ENCODE measurements at places on chromosomes 6 and 20. TPM values are rescaled to one million over a fixed set of nuclear protein-coding genes. Genes with fewer than 3 reads are reported as not detected.

GRCh38 chr20:32647606-32648005, 26.1 kb downstream of the C20orf203 start:
- DNase-seq, result no peak

DNA sequence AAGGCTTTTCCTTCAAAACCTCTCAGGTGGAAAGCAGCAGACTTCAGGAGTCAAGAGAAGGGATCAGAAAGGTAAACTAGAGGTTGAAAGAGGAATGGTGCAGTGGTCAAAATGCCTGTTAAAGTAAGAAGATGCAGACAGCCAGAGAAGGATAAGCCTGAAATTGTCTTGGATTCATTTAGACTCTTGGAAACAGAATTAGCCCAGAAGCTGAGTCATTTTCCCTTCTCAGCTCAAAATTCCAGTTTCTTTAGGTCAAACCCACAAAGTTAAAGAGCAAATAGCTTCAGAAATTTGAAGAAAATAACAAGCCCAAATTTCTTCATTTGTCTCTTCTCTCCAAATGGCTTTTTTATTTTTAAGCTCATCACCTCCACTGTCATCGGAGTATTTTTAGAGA, 73.9 kb downstream of the DHX35 start:
- no peak for DNase-seq

DNA sequence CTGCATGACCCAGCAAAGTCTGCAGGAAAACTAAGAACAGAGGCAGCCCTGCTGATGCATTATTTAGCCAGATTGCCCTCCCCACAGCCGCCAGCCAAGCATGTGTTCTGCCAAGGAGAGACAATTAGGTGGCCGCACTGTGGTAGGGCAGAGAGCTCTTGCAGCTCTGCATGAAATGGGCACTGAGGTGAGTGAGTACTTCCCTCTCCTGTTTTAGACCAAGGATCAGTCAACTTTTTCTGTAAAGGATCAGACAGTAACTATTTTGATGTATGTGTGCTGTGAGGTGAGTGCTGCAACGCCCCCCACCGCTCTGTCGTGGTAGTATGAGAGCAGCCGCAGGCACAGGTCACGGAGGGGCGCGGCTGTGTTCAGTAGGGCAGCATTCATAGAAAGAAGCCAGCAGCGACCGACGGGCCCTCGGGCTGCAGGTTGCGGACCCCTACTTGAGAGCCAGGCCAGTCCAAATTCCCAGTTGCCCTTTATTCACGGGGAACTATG, 23.8 kb upstream of the FAM50B start:
- no peak for DNase-seq

DNA sequence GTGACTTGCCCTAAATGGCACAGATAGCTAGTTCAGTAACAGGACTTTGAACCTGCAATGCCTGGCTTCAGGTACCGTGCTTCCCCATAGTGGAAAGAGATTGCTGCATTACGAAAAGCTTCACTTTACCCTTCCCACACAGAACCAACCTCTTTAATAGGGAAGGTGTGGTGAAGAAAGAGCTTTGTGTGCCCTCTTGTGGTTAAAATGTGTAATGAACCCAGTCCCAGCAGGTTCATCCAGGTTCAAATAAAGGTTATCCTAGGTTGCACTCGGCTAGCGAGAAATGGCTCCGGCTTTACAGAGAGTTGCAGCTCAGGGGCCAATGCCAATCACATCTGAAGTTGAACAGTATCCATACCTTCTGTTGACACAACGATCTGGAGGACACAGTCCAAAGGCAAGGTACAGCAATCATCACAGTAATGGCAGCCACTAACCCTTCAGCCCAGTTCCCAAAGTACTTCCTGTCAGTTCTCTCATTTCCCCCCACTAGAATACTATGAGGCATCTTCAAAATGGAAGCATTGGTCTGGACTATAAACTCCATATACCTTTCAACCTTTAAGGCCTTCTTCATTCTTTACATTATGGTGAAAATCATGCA, 3.0 kb downstream of the DEFB115 start:
- DNase-seq, result peak; percentile 77

- no peak for DNase-seq
These were observed 9.1 kb upstream of the ANKRD60 start for GRCh38 chr20:58237318-58238132.

DNA sequence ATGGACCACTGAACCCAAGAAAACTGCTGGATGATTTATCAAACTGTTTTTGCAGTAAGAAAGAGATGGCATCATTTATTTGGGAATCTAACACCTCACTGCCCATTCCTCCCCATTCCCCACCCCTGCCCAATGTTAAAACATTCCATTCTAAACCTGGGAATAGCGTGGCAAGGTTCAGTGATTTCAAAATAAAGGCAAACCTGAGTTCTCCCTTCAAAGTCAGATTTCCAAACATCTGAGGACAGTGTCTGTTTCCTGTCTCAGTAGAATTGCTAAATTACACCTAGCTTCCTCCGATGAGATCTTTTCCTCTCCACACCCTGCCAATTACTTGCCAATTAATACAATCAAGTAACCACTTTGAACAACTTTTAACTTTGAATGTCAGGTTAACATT, 127.4 kb upstream of the ARMC2 start:
- no peak for DNase-seq

DNA sequence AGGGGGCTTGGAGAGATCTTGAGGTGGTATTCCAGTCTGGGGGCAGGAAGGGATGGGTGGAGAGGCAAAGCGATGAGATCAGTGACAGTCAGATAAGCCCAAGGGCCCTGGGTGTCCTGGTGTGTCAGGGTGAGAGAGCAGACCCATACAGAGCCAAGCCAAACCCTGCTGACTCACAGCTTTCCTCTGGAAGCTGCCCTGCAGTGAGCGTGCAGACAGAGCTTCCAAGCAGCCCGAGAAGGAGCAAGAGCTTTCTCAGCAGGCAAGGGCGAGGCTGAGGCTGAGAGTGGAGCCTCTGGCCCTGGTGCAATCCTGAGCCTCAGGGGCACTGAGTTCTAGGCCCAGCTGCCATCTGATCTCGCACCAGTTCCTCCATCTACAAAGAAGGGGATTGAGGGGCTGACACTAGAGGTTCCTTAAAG, 91.1 kb upstream of the HIVEP1 start:
- no peak for DNase-seq

GRCh38 chr6:169724494-169725124, at the start of gene PHF10:
PHF10 (minus strand) TSS chr6:169724500; CDS start chr6:169723931, 569 bp downstream.
- peak; percentile 87 for DNase-seq

Gene SLC22A7
- total RNA-seq, result not detected

Gene EPPIN
- total RNA-seq, result not detected

Gene FERMT1
- total RNA-seq, result 0.07 TPM

Gene CRNKL1
- total RNA-seq, result 18.4 TPM

Data from Karpas-422 (cell line).